Naive thymus-derived CD4-positive, alpha-beta T cell (primary cell): ENCODE measurements at places on chromosomes 11 and 22. TPM values are rescaled to one million over a fixed set of nuclear protein-coding genes. Genes with fewer than 3 reads are reported as not detected.

RASD2 gene
- total RNA-seq = not detected

PKNOX2 gene
- total RNA-seq = not detected

GRCh38 chr11:125724125-125724524 is 22.0 kb upstream of the PATE1 start:
- no peak for DNase-seq

DNA sequence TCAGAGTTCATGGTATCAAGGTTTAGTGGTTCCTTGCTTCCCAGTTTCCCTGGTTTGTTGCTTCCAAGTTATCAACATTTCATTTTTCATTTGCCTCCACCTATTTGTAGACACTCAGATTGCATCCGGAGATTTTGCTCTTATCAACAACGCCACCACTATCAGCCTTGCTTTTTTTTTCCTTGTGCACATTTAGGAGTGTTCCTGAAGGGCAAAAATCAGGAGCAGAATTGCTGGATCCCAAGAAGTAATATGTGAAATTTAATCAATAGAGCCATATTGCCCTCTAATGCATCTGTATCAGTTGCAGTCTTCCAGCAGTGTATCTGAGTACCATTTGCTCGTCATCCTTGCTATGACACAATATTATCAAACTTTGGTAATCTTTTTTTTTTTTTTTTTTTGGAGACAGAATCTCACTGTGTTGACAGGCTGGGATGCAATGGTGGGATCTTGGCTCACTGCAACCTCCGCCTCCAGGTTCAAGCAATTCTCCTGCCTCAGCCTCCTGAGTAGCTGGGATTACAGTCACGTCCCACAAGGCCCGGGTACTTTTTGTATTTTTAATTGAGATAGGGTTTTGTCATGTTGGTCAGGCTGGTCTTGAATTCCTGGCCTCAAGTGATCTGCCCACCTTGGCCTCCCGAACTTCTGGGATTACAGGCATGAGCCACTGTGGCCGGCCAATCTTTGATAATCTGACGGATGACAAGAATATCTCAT is 42.1 kb upstream of the SEPTIN5 start:
- DNase-seq = no peak

DNA sequence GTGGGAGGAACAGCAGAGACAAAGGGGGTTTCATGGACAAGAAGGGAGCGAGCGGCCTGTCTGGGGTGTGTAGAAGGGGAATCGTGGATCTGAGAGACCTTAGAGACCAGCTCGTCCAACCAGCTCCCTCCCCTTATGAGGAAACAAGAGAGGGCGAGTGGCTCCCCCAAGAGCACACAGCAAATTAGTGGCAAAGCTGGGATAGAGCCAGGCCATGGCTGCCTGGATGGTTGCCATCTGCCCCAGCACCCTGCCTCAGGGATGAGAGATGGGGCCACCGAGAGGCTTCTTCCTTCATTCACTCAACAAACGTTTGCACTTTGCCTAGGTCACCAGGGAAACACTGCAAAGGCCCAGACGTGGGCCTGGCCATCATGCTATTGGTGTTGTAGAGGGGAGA is 4.1 kb downstream of the MAPK8IP1 start:
- DNase-seq = no peak

- no peak for DNase-seq
These were observed 52.8 kb upstream of the LDLRAD3 start for GRCh38 chr11:35891096-35891495.

DNA sequence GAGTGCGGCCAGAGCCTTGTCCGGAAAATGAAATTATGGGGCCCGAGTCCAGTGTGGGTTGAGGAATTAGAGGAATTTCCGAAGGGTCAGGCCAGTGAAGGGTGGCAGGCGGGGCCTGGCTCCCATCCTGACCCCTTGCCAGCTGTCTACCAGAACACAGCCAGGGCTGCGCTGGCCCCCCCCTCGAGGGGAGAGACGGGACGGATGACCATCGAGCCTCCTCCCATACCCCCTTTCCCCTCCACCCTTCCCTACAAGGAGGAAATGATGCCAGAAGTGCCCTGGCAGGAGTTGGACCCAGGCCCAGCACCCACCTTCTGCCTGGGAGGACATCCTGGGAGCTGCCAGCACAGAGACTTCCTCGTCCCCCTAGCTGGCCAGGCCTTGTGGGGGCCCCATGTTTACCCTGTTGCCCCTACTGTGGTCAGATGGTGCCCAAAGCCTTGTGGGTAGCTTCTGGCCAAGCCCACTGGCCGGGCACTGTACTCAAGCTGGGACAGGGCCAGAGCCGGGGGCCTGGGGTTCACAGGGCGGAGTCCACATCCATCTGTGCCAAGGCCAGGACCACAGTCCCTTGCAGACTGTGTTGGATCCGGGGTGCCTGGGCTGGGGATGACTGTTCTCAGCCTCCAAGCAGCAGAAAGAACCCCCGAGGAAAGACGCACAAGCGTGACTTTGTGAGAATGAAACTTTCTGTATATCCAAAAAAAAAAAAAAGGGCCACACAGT is 20.8 kb downstream of the ARVCF start:
- no peak for DNase-seq

DNA sequence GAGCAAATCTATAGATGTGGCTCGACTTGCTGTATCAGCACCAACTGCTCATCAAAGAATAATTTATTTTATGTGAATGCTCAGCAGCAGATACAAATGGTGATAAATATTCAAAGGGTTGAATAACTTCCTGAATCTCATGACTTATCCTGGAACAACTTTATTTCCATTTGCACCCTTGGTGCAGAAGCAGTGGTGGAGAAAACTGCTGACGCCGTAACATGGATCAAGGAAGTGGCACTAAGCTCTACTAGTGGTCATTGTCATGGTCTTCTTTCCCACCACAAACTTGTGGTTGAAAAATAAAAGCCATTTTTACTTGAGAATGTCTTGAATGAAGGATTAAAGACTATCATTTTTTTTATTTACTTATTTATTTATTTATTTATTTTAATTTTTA is 14.6 kb downstream of the MARK2 start:
- no peak for DNase-seq
